ENCODE measurements at places on chromosomes 13 and 19.

DNA sequence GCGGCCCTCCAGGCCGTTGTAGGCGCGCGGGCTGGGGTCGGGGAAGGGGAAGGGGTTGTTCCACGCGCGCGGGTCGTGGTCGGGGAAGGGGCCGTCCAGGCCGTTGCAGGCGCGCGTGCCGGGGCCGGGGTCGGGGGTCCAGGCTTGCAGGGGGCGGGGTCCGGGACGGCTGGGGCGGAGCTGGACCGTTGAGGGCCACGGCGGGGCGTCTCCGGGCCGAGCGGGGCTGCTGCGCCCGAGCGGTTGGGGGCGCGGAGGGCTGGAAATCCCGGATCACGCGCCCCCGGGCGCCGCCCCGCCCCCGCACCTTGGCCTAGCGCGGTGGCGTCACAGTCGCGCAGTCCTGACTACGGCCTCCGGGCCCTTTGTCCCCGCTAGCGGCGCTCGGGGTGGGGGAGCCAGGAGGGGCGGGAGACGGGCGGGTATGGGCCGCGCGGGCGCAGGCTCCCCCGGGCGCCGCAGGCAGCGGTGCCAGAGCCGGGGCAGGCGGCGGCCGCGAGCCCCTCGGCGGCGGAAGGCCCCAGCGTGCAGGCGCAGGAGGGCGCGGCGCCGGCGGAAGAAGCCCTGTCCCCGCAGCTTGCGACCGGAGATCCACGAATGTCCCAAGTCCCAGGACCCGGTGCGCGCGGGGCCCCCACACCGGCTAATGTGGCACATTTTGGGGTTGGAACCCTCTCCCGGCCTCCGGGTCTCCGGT lies 665 bp downstream of the GPX4 start:
- DNase-seq = no peak

GRCh38 chr13:45332036-45332830 lies 8.8 kb downstream of the TPT1 start:
- DNase-seq = no peak

DNA sequence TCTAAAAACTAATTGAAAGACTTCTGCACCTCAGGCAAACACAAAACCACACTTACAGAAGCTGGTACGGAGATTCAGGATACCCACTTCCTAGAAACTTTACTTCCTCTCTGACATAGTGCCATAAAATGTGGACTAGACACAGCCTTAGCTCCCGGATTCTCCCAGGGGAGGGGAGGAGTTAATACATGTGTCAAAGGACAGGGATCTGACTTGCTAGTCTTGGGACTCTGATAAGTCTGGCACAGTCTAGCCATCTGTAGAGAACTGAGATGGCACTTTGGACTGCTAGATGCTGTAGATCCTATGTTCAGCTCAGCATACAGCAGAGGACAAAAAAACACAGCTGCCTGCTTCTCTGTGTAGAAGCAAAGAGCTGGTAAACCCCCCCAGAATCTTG lies 769.8 kb upstream of the MIR17HG start:
- no peak for DNase-seq

DNA sequence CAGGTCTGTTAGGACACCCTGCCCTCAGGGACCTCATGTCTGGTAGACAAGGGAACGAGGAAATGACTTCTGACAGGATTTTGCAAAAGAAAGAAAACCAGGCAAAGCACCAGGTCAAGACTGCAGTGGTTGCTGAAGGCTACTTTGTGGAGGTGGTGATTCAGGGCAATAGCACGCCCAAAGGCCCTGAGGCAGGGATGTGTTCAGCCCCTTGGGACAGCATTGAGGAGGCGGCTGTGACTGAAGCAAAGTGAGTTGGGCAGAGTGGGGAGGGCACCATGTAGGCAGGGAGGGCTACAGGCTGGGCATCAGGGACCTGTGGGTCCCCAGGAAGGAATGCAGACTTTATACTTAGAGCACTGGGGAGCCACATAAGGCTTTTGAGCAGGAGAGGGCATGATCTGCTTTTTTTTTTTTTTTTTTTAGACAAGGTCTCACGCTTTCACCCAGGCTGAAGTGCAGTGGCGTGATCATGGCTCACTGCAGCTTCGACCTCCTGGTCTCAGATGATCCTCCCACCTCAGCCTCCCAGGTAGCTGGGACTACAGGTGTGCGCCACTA lies 10.8 kb upstream of the HOMER3 start:
- DNase-seq = no peak
